ENCODE measurements at places on chromosomes 1 and 21.

DNA sequence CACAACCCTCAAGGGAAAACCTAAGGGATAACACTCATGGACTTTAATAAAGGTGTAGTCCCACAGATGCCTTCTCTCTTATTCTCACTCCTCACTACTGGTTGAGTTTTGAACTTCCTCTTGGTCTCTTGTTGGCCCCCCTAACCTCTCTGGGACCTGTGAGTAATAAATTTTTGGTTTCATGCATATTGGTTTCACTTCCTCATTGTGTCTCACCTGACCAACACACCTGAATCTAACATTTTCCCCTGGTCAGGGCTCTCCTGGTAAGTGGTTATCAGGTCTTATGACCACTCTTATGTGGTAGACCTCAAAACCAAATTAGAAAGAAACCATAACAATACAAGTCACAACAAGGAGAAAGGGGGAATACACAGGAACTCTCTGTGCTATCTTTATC, 60.5 kb upstream of the PRMT6 start:
- DNase-seq: no peak

DNA sequence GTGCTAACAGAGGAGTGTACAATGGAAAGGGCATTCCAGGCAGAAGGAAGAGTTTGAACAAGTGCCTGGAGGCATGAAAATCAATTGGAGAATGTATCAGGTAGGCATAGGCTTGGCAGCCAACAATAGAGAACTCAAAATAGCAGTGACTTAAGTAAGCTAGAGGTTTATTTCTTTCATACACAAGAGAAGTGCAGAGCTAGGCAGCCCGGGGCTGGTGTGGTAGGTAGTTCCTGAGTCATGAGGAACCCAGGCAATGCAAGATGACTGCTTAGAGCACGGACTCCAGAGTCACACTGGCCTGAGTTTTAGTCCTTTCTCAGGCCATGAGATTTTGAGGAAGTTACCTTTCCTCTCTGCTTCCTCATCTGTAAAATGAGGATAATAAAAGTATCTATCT, 74.8 kb upstream of the LRRN2 start:
- no peak for DNase-seq

GRCh38 chr1:75723989-75724471, 479 bp upstream of the ACADM start:
- DNase-seq: no peak

DNA sequence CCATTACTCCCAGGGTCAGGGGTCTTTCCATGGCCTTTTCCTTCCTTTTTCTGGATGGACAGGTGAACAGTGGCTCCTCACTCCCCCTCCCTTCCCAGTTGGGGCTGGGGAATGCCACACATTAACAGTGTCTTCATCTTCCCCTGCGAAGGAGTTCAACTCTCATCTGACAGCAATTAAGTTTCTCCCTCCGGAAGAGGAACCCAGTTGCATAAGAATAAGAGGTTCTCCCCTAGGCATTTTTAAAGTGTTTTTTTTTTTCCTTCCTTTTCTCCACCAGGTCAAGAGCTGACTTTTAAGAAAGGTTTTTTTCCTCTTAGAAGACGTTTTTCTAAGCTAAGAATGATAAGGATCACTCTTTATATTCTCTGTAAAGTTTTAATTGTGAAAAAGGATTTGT, 42.3 kb upstream of the FASLG start:
- DNase-seq: no peak

DNA sequence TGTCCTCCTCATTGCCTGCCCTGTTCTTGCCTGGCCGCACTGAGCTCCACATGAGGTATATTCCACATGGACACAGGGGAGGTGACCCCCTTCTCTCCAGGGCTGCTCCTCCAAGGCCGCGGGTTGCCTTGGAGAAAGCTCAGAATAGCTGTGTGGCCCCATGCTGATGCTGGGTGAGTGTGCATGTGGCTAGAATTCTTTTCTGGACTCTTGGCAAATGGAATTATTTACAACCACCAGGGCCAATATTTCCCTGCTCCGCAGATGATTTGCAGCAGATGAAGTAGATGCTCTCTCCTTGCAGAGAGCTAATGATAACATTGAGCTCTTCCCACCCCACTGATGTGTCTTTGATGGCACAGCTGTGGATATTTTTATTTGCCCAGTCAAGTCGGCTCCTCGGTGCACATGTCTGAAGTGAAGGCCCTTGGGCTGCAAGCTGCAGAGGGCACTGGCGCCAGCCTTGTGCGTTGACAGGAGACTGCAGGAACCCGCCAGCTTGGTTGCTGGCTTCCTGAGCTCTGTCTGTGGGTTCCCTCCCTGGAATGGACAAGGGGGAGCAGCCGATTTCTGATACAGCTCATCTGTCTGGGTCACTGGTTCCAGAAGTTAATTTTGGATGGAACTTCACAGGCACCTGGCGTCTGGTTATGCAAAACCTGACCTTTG, 404.7 kb upstream of the VAMP3 start:
- no peak for DNase-seq

DNA sequence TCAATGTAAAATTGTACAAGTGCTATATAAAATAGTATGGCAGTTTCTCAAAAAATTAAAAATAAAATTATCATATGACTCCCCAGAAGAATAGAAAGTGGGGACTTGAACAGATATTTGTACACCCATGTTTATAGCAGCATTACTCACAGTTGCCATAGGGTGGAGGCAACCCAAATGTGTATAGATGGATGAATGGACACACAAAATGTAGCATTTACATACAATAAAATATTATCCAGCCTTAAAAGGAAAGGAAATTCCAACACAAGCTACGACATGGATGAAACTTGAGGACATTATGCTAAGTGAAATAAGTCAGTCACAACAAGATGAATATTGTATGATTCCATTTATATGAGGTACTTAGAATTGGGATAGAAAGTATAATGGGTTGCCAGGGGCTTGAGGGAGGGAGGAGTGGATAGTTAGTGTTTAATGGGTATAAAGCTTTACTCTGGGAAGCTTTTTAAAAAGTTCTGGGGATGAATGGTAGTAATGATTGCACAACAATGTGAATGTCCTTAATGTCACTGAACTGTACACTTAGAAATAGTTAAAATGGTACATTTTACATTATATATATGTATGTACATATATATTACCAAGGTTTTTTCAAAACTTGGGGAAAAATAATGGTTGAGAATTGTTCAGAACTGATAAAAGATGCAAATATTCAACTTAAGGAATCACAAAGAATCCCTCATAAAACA, 53.0 kb upstream of the ADORA3 start:
- no peak for DNase-seq

- no peak for DNase-seq
Observed at GRCh38 chr1:90726425-90726985, 9.4 kb upstream of the BARHL2 start.

DNA sequence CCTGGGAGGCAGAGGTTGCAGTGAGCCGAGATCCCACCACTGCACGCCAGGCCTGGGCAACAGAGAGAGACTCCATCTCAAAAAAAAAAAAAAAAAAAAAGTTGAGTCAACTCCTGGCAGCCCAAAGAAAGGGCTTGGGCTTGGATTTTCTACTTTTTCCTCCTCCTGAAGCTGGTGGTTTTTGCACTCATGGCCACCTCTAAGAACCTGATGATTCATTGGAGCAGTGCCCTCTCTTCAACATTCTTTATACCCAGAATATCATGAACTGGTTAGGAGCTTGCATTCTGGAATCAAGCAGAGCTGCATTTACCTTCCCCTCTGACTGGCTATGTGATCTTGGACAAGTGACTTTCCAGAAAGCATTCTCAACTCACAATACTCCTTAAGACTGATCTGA, 3.5 kb upstream of the ACTA1 start:
- DNase-seq: no peak

GRCh38 chr1:74652711-74653139, 20.9 kb downstream of the ERICH3 start:
- DNase-seq: no peak

GRCh38 chr21:31623664-31624063, 35.8 kb upstream of the SOD1 start:
- no peak for DNase-seq

GRCh38 chr1:66723985-66724384, 28.3 kb upstream of the DYNLT5 start:
- DNase-seq: no peak

- DNase-seq: no peak
Observed at GRCh38 chr21:30426731-30427130, 1.0 kb upstream of the KRTAP13-3 start.

DNA sequence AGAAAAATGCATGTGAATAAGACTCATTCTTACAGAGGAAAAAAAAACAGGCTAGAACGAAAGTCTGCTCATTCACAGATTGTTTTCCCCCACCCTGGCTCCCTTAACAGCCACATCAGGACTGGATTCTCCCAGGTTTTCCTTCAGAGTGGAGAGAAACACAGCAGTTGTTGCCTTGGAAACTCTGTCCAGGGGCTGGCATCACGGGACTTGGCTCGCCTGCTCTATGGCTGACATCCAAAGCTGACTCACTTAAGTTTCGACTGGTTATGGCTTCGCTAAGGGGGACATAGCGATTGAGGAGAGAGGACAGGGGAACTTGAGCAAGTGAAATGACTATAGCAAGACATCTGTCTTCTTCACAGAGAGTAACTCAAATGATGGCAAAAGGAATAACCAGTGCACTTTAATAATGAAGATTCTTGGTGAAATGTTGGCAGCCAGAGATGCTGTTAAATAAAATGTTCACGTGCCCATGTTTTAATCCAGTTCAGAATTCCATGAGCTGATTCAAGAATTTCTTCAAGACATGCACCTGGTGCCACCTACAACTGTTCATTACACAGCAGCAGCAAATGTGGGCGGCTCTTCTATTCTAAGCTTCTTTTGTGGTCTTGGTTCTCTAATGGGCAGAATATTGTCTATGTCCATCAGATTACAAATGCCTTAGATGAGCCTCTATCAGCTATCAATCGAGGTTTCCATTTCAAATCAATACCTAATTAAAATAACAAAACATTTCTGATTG, 21.8 kb downstream of the MIS18A start:
- peak; percentile 71 for DNase-seq

- DNase-seq: no peak
Observed at GRCh38 chr1:160868141-160868540, 5.5 kb upstream of the CD244 start.

GRCh38 chr1:188140958-188141357, 1312.2 kb downstream of the PLA2G4A start:
- no peak for DNase-seq

- no peak for DNase-seq
Observed at GRCh38 chr1:118979754-118980575, 8.2 kb downstream of the TBX15 start.

GRCh38 chr21:42931560-42932235, 6.3 kb upstream of the ERVH48-1 start:
- no peak for DNase-seq

DNA sequence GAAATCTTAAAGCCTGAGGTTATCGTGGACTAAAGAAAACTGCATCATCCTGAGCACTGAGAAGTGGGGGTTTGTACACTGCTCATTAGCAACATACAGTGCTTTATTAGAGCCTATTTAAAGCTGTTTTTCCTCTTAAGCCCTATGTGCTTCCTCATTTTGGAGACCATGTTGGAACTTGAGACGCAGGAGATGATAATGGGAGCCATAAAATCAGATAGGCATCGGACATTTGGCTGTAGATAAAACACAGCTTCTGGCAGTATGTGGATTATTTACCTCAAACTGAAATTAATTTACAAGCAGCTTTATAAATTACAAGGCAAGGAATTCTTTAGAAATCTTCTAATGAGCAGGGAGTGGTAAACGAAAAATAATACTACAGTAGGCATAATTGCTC, 147.7 kb upstream of the IVNS1ABP start:
- DNase-seq: no peak

DNA sequence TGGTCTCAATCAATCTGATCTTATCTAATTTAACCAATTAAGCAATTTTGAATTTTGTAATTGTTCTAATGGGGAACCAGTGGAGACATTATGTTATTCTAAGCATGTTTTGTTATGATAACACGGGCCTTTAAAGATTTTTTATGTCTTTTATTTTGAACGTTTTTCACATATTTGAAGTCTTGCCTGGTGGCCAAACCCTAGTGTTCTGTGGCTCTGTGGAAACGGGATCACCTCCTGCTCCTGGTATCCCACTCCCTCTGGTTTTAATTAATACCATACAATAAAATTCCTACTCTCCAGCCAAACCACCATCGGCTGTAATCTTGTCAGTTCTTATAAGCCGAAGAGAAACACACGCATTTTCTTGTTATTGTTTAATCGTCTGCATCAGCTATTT, 22.9 kb upstream of the LMO4 start:
- no peak for DNase-seq

DNA sequence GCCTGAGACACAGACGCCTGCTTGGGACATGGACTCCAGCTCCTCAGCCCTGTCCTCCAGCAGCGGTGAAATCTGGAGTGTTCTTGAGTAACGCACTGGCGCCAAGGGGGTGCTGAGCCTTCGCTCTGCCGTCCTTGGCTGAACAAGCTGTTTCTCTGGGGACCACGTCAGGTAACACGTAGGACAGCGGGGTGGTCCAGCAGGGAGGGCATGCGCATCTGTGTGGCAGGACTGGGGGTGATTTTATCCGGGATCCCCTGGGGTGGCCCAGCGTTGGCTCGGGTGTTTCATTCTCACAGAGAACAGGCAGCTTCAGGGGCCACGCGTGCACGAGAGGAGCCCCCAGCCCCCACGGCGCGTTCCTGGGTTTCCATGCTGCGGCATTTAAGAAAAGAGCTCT, 61.2 kb downstream of the AGPAT3 start:
- no peak for DNase-seq

- no peak for DNase-seq
Observed at GRCh38 chr1:172140072-172140471, 280.4 kb upstream of the C1orf105 start.

GRCh38 chr1:111515291-111516004, 12.0 kb upstream of the ADORA3 start:
- DNase-seq: peak; percentile 45

- peak; percentile 48 for DNase-seq
Observed at GRCh38 chr1:110207831-110208230, 2.3 kb upstream of the KCNC4 start.

GRCh38 chr1:80506216-80506615, 1294.5 kb upstream of the ADGRL2 start:
- DNase-seq: no peak

GRCh38 chr1:43913666-43914360, 19.8 kb upstream of the ARTN start:
- no peak for DNase-seq

GRCh38 chr1:202068596-202068995, 54.1 kb upstream of the GPR37L1 start:
- DNase-seq: no peak

- DNase-seq: no peak
Observed at GRCh38 chr1:30315185-30315960, 408.0 kb downstream of the MATN1 start.

- DNase-seq: no peak
Observed at GRCh38 chr1:155250246-155250632, 5.0 kb downstream of the ENTREP3 start.

DNA sequence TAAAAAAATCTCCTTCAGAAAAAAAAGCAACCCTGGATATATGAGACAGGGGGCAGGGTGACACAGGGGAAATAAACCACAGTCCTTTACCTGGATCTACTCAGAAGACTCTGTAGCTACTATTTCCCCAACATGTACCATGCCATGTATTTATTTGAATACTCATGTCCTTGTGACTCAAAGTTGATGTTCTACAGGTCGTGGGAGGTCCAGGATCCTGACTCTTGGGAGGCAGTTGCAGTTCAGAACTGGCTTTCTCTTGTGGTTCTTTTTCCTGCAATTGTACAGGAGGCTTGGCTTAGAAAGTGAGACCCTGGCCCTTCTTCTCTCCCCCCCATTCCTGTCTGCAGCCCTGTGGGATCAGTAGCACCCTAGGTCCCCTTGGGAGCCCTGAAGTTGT, 5.8 kb upstream of the IL24 start:
- no peak for DNase-seq

- no peak for DNase-seq
Observed at GRCh38 chr1:70675737-70676156, 264.7 kb downstream of the CTH start.

GRCh38 chr1:45585496-45586075, 1.7 kb downstream of the NASP start:
- DNase-seq: no peak

All from hypothalamus (tissue), 51 donors.